ENCODE measurements at places on chromosomes 3 and 15.

DNA sequence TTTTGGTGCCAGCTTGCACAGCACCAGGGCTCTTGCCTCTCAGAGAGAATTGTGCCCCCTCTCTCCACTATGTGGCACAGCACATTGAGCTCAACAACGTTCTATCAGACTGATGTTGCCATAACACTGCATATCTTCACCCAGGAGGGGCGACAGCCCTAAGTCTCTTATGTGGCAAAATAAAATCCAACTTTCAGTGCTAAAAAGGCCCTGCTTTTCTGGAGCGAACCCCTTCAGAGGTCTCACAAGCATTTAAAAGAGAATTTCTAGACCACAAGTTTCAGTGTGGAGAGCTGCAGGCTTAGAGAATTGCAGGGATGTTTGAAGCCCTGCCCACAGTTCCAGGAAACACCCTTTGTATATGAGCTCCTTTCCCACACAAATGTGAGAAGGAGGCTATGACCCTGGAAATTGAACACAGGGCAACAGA, 85.5 kb downstream of the LIPC start:
- DNase-seq: peak; percentile 24

DNA sequence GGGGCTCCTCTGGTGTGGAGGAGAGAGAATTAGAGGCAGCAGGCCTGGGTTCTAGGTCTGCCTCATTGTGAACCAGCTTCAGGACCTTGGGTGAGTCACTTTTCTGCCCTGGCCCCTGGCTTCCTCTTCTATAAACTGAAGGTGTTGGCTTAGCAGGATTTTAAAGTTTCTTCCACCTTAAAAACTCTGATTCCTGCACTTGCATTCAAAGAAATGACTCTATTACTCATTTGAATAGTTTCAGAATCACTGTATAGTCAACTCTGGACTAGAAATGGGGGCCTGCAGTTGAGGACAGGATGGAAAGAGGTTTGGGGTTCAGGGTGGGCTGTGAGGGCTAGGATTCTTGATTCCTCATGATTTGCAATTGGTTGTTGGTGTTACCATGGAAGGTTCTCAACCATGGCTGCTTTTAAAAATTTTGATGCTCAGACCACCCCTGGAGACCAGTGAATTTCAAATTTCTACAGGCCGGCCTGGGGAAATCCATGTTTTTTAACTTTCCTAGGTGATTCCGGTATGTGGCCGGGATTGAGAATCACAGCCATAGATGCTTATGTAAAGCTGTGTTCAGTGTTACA, 19.9 kb downstream of the SMAD3 start:
- DNase-seq: peak; percentile 81

- DNase-seq: no peak
Measured at GRCh38 chr3:143427631-143428030, 308.1 kb downstream of the CHST2 start.

- DNase-seq: no peak
Measured at GRCh38 chr3:113200946-113201345, 10.4 kb upstream of the BOC start.

- DNase-seq: no peak
Measured at GRCh38 chr15:73322665-73323373, 45.9 kb downstream of the HCN4 start.

DNA sequence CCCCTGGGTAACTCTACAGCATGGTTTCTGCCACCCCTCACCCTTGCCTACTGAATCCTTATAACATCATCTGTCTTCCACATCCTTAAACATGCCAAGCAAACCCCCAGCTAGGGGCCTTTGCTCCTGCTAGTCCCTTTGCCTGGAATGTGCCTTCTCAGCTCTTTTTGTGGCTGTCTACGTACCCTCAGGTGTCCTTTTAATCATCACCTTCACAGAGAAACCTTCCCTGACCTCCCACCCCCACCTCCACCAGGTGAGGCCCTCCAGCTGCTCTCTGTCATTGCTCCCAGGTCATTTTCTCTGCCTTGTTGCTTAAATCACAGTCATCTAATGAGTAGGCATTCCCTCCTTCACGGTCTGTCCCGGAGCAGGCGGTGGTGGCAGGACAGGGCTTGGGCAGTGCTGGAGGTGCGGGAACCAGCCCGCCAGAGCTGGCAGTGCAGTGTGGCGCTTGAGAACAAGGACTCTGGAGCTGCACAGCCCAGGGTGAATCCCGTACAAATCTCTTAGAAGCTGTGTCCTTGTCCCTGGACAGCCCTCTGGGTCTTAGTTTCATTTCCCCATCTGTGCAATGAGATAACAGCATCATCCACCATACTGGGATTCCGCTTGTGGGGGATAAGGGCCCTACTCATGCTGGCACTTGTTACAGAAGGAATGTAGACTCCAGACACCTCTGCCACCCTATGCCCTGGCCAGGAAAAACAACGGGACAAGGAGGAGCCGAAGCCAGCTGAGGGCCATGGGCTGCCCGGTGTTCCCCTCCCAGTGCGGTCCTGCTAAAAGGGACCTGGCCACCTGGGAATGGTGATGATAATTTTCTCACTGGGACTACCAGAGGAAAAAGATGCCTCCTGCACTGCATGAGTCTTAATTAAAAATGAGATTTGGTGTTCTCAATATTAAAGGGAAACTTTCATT, 52.1 kb upstream of the IQSEC1 start:
- DNase-seq: no peak

DNA sequence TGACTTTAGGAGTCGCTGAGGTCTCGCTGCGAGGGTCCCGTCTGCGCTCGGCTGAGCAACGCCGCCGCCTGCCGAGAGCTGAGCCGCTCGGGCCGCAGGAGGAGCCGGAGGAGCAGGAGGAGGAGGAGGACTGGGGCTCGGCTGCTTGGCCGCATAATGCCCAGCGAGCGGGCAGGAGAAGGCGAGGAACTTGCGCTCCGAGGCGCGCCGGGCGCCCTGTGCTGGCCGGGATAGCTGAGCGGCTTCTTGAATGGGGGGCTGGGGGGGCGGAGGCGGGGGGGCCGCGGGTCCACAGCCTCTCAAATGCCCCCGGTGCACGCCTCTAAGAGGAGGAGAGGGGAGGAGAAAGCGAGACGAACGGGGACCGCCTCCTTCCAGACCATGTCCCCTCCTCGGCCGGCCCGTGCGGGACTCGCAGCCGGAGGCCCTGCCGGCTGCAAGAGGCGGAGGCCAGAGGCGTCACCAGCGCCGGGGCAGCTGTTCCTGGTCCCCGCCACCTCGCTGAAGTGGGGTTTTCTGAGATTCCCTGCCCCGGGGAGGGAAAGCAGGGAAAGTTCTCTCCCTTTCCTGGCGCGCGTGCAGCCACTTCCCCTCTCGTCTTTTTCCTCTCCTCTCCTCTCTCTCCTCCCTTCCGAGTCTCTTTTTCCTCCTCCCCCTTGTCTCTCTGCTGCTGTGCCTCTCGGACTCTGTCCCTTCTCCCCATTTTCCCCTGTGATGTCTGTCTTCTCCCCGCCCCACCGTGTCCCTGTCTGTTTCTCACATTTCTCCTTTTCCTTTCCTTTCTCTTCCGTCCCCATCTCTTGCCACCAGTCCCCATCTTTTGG, at the start of gene ADAMTS9:
Gene ADAMTS9, minus strand, starts transcription at position 220 of the 824 bp plus-strand sequence. CDS start 343 bp downstream, outside the sequence.
- DNase-seq: no peak

All from activated T-cell treated with anti-CD3 and anti-CD28 coated beads, Interleukin-2, amount 50 U/mL, for 72 hours (primary cell).